Stimulated activated CD4-positive, alpha-beta T cell treated with anti-CD3 and anti-CD28 coated beads, Interleukin-4, amount 100 ng/mL, for 24 hours (primary cell): ENCODE measurements at places on chromosomes 4 and X.

GRCh38 chrX:129731228-129731627, 7.6 kb upstream of the XPNPEP2 start:
- no peak for DNase-seq

DNA sequence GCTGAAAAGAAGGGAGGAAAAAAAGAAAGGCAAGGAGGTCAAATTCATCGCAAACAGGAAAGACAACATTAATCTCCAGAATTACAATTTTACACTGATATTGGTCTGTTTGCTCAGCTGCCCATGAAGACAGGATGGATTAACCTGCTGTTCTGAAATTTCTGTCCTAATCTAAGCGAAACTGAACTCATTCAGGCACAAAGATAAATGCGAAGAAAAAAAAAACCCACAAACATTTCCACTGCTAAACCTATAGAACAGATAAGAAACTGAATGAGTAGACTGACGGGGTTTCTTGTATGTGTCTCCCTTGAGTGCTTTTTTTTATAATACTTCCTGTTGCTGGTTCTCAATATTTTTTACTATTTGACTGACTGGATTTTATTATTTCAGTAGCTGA, 251.8 kb upstream of the FTHL17 start:
- no peak for DNase-seq

- no peak for DNase-seq
These were observed 70.6 kb upstream of the ANK2 start for GRCh38 chr4:112978691-112979472.

DNA sequence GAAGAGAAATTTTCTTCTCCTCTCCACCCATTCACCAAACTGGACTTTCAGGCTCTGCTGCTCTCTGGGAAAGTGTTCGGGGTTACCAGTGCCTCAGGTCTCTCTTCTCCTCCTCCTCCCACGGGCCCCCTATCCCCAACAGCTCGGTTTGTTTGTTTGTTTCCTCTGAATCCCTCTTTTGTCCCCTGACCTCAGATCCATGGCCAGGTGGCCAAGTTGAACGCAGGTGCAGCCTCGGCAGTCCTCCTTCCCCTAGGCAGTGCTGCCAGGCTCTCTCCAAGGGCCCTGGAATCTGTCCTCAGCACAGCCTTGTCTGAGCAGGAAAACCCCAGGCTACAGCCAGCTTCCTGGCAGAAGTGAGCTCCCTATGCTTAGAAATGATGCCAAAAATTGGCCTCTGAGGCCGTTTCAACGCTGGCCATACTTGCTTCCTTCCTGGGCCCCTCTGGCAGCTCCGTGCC, 60.0 kb downstream of the FHDC1 start:
- no peak for DNase-seq

GRCh38 chrX:348461-349117, 30.0 kb upstream of the GTPBP6 start:
- DNase-seq = no peak

DNA sequence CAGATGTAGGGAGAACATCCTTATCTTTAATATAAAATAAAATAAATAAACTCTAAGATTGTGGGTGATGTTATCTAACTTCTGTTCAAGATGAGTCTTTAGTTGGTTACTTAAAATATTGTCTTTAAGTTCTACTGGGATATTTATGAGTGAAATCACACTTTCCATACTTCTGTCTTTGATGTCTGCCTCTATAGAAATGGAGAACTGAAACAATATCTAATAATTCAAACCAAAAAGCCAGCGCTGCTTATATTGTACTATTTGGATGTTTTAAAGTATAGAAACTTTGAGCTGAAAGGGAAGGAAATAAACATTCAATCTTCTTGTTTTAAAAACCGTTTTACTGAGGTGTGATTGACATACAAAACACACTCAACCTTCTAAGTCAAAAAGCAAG, 44.8 kb upstream of the RPS6KA3 start:
- DNase-seq = no peak

- DNase-seq = no peak
These were observed 218.8 kb downstream of the C4orf33 start for GRCh38 chr4:129314781-129315180.
